ENCODE measurements at places on chromosomes 7 and 10.

- no peak for DNase-seq
These were observed 431.2 kb upstream of the AUTS2 start for GRCh38 chr7:69166979-69167516.

DNA sequence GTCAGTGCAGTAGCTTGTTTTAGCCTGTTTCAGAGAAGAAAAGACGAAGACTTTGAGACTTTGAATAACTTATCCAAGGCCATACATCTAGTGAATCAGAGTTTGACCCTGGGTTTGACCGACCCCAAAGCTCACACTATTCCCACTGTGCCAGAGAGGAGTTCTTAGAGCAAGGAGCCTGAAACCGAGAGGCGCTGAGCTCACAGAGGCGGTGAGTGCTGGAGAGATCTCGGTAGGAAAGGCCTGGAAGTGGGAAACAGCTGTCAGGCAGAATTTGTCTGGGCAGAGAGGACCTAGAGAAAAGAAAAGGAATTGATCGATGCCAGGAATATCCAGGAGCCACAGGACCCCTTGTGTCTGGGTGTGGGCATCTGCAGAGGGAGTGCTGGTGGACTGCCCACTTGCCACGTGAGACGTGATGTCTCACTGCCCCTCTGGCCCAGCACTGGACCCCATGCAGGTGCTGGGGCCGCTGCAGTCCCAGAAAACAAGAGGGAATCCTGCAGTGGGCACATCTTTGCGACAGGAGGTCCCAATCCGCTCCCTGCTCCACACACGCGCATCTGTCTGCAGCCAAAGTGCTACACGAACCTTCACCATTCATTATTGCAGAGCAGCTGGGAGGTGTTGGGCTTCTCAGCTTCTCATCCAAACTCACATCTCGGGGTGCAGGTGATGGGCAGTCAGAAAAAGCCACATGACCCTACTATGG, 6.2 kb downstream of the CALML3 start:
- no peak for DNase-seq

- DNase-seq: no peak
These were observed 143.3 kb upstream of the KAT6B start for GRCh38 chr10:74683067-74683466.

DNA sequence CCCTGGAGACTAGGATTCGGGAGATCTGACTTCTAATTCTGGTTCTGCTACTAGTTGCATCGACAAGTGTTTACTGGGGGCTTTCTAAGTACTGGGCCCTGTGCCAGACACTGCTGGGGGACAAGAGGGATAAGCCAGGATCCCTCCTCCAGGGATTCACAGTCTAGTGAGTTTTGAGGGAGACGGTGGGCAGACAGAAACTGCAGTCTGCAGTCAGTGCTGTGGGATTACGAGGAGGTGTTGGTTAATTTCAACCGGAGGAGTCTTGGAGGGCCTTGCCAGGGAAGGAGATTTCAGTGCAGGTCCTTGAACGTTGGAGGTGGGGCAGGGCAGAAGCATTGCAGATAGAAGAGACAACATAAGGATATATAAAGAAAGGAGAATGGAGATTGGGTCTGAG, 3.5 kb upstream of the KCNH2 start:
- no peak for DNase-seq

GRCh38 chr10:96236090-96236478, 35.3 kb downstream of the BLNK start:
- DNase-seq: no peak

DNA sequence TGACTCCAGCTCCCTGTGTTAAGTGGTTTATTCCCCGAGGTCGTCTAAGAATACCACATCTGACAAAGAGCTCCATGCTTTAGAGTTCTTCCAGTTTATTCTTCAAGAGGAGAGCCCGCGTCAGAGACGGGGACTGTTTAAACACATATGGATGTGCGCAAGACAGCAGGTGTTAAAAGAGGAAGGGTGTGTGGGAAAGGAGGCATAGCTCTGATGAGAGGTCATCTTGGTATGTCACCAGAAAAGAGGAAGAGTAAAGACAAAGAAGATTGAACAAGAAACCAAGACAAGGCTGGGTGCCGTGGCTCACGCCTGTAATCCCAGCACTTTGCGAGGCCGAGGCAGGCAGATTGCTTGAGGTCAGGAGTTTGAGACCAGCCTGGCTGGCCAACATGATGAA, 258.7 kb downstream of the CCDC3 start:
- DNase-seq: no peak

- no peak for DNase-seq
These were observed 262.8 kb downstream of the BBS9 start for GRCh38 chr7:33392148-33392547.
